Renal cortical epithelial cell (primary cell): ENCODE measurements at places on chromosomes 16 and 17. TPM values are rescaled to one million over a fixed set of nuclear protein-coding genes. Genes with fewer than 3 reads are reported as not detected.

Gene CCT6B
- total RNA-seq = 0.85 and 1.4 TPM in 2 replicates

GRCh38 chr17:50547736-50548083 is 736 bp downstream of the SPATA20 start:
- DNase-seq = no peak

GRCh38 chr17:68288804-68289203 is 2.1 kb downstream of the SLC16A6 start:
- no peak for DNase-seq

GRCh38 chr17:18331879-18332278 is 16.8 kb downstream of the SMCR8 start:
- no peak for DNase-seq

GRCh38 chr16:11067697-11068141 is 123.4 kb downstream of the CLEC16A start:
- DNase-seq = peak; percentile 82

- DNase-seq = no peak
Observed at GRCh38 chr16:67194260-67194659, 2.3 kb downstream of the E2F4 start.

DNA sequence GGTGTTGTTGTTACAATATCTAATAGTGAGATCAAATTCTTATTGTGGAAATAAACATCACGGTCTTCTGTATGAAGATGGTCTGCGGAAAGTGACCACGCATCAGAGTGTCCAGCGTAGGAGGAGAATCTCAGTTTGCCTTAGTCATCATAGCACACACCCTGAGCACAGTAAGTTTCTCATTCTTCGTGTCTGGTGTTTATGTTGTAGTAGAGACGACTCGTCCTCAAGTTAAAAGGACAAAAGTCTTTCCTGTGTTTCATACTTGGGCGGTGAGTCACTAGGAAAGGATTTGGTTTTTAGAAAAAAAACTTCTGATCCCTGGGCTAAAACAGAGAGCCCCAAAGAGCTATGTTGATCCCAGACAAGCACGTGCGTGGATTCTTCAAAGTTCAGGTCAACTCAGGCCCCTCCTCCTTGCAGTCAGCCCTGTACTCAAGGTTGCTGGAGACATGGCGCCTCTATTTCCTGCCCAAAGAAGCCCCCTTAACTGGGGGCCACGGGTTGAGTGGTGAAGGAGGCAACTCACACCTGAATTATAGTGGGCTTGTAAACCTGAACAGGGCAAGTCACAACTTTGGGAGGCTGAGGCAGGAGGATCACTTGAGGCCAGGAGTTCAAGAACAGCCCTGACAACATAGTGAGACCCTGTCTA is 170.4 kb downstream of the ZFHX3 start:
- peak; percentile 79 for DNase-seq

- no peak for DNase-seq
Observed at GRCh38 chr16:24478401-24478800, 61.0 kb upstream of the RBBP6 start.

DNA sequence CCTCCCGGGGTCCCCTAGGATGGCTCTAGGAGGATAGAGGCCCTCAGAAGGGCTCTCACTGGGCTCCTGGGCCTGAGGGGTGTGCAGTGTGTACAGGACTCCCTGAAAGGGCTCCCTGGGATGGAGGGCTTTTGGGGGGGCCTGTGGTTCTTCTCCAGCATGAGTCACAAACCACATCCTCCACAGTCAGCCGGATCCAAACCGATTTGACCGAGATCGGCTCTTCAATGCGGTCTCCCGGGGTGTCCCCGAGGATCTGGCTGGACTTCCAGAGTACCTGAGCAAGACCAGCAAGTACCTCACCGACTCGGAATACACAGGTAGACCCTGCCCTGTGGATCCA is 4.5 kb downstream of the TRPV2 start:
- peak; percentile 82 for DNase-seq

DNA sequence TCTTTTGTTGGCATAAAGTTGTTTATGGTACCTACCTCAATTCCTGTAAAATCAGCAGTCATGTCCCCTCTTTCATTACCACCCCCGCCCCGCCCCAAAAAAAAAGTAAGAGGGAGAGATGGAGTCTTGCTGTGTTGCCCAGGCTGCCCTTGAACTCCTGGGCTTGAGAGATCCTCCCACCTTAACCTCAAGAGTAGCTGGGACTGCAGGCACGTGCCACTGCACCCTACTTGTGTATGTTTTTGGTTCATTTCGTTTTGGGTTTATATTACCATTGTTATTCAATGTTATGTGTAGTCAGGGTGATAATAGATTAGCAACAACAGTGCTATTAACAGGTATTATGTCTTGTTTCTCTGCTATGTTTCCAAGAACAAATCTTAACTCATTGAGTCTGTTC is 15.9 kb downstream of the TNRC6C start:
- no peak for DNase-seq

Gene ADORA2B
- total RNA-seq = 5.0 and 18.9 TPM in 2 replicates

DNA sequence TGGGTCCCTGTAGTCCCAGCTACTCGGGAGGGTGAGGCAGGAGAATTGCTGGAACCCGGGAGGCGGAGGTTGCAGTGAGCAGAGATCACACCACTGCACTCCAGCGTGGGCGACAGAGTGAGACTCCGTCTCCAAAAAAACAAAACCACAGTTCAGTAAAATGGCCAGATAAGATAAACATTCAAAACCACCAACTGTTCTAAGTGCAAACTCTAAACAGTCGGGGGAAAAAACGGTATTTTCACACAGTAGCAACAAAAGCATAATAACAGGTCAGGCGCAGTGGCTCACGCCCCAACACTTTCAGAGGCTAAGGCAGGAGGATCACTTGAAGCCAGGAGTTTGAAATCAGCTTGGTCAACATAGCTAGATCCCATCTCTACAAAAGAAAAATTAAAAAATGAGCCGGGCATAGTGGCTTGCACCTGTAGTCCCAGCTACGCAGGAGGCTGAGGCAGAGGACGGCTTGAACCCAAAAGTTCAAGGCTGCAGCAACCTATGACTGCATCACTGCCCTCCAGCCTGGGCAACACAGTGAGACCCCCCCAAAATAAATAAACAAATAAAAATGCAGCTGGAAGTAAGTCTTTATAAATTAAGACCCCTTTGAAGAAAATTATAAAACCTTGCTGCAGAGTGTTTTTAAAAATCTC is 10.8 kb upstream of the HASPIN start:
- no peak for DNase-seq

GRCh38 chr17:5695480-5695879 is 111.2 kb upstream of the NLRP1 start:
- no peak for DNase-seq

- no peak for DNase-seq
Observed at GRCh38 chr17:30928584-30928983, 6.8 kb downstream of the ADAP2 start.

Gene KRTAP1-1
- total RNA-seq = 0.25 and 0.35 TPM in 2 replicates

Gene OMG
- total RNA-seq = 0.10 TPM in 1 of 2 replicates, not detected in the other

DNA sequence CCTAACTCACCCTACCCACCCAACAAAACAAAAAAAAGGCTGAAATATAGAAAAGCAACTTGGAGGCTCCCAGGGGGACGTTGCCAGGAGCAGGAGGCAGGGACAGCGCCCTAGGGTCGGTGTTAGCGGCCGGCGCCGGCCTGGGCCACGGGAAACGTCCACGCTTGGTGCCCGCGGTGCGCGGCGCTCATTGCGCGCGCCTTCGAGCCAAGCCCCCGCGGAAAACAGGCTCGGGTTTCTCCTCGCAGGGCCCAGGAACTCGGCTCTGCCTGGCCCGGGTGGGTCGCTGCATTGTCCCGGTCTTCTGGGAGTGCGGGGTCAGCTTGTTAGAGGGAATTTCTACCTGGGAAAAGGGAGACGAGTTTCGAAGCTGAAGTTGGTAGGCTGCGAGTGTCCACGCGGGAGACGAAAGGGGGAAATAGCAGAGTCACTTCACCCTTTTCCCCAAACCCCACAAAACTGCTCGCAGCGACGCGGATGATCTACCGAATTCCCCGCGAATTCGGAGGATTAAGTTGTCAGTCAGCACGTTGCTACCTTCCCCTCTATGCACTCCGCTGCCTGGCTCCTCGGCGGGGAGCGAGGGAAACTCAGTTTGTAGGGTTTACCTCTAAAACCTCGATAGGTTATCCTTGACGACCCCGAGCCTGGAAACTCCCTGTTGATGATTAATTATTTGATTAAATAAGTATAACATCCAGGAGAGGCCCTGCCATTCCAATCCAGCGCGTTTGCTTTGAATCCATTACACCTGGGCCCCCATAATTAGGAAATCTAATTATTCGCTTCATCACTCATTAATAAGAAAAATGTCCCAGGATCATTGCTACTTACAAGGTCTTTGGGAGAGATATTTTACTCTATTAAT is 751 bp upstream of the FOXC2 start:
- no peak for DNase-seq

- no peak for DNase-seq
Observed at GRCh38 chr16:47019568-47019967, 46.1 kb upstream of the DNAJA2 start.

GRCh38 chr16:85301231-85301630 is 189.0 kb upstream of the CIBAR2 start:
- no peak for DNase-seq

DNA sequence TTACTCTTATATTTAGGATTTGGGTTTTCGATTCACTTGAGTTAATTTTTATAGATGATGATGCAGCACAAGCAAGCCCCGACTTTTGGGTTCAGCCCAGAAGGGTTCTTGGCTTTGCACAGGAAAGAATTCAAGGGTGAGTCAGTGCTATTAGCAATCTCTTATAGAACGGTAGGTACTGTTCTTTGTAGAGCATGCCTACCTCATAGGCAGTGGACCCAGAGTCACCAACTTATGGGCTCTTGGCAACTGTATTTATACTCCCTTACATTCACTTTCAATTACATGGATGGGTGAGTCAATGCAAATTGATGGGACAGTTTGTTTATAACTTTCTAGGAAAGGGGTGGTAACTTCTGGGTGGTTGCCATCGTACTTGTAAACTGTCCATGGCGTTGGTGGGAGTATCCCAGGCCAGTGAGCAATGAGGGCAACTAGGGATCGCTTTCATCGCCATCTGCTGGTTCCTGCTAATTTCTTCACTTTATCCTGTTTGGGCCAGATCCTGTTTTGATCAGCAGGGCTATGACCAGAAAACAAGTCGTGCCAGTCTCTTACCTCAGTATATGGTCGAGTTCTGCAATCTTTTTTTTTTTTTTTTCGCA is 362.6 kb downstream of the CNTNAP4 start:
- peak; percentile 22 for DNase-seq

- peak; percentile 44 for DNase-seq
Observed at GRCh38 chr17:56125830-56126819, 27.1 kb upstream of the ANKFN1 start.

- DNase-seq = no peak
Observed at GRCh38 chr16:79400462-79401149, 199.9 kb downstream of the MAF start.

Gene TOP2A
- 2.1 and 46.5 TPM in 2 replicates for total RNA-seq

- DNase-seq = peak; percentile 16
Observed at GRCh38 chr16:2042986-2043666, 4.5 kb downstream of the NTHL1 start.

Gene RAB40B
- 11.1 and 31.5 TPM in 2 replicates for total RNA-seq

Gene PRKAR1A
- 297 and 322 TPM in 2 replicates for total RNA-seq

GRCh38 chr17:44996304-44996703 is 28.2 kb upstream of the C1QL1 start:
- no peak for DNase-seq

Gene RAB11FIP4
- 16.5 and 18.9 TPM in 2 replicates for total RNA-seq

Gene DYNLL2
- 10.4 and 20.7 TPM in 2 replicates for total RNA-seq

Gene MAP1LC3B
- 25.7 and 76.1 TPM in 2 replicates for total RNA-seq

DNA sequence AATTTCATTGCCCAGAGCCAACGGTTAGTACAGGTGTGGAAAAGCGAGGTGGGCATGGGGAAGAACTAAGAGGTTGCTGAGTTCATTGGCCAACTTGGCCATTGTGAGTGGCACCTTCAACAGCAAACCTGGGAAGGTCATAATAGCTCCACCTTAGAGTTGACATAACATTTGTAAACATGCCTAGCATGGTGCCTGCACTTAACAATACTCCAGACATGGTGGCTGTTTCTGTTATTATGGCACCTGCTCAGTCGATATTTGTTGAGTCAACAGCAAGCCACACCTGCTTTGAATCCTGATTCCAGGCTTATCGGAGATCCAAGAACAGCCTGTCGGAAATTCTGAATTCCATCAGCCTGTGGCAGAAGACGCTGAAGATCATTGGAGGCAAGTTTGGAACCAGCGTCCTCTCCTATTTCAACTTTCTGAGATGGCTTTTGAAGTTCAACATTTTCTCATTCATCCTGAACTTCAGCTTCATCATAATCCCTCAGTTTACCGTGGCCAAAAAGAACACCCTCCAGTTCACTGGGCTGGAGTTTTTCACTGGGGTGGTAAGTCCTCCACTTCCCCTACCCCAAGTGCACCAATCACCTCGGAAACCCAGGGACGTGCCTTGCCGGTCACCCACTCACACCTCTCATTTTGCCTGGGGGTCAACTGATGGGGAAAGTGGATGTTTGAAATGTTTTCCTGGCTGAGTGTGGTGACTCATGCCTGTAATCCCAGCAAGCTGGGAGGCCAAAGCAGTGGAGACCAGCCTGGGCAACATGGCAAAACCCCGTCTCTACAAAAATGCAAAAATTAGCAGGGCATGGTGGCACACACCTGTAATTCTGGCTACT is 46.0 kb downstream of the TMC5 start:
- peak; percentile 14 for DNase-seq

GRCh38 chr17:66493283-66494019 is 191.0 kb downstream of the PRKCA start:
- peak; percentile 40 for DNase-seq

GRCh38 chr17:28499364-28499664 is 6.8 kb upstream of the FOXN1 start:
- DNase-seq = no peak

- no peak for DNase-seq
Observed at GRCh38 chr16:77212741-77213541, 13.7 kb downstream of the SYCE1L start.

DNA sequence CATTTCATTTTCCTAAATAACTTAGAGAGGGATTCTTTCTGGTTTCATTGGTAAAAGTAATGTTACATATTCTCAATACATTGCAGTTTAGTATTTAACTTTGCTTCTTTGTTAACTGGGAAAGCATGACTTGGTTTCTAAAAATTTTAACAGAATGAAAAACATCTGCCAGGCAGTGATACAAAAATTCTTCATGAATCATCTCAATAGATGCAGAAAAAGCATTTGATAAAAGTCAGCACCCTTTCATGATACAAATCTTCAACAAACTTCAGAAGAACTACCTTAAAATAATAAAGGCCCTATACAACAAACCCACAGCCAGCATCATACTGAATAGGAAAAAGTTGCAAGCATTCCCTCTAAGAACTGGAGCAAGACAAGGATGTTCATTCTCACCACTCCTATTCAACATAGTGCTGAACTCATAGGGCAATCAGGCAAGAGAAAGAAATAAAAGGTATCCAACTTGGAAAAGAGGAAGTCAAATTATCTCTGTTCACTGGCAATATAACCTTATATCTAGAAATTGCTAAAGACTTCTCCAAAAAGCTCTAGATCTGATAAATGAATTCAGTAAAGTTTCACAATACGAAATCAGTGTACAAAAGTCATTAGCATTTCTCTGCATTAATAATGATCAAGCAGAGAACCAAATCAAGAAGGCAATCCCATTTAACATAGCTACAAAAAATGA is 50.4 kb downstream of the SLFN5 start:
- DNase-seq = no peak

Gene MT1A
- 0.89 and 4.3 TPM in 2 replicates for total RNA-seq

Gene NOL3
- 26.2 and 27.1 TPM in 2 replicates for total RNA-seq

Gene CTRB2
- total RNA-seq = not detected in 2 replicates
